ENCODE measurements at places on chromosomes 3 and 15.

GRCh38 chr15:80785335-80785734 lies 6.2 kb downstream of the CEMIP start:
- DNase-seq = no peak

GRCh38 chr3:141625506-141625905 lies 112.6 kb upstream of the RNF7 start:
- DNase-seq = no peak

GRCh38 chr3:133893683-133894352 lies 1.9 kb downstream of the RAB6B start:
- no peak for DNase-seq

DNA sequence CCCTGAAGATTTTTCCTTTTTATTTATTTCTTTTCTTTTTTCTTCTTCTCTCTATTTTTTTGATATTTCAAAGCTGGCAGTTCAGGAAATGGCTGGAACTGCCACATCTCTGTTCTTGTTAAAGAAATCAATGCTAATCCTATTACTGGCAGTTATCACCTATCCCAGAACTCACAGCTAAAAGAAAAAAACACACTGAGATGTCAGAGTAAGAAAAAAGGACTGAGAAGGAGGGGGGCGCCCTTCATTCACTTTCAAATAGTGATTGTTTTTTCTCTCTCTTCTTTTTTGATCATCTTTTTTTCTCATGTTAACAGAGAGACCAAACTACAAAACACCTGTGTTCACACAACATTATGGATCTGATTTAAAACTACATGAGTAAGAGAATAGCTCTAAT lies 337.1 kb downstream of the IL20RB start:
- no peak for DNase-seq

GRCh38 chr15:77839456-77839855 lies 206.7 kb upstream of the LINGO1 start:
- DNase-seq = no peak

DNA sequence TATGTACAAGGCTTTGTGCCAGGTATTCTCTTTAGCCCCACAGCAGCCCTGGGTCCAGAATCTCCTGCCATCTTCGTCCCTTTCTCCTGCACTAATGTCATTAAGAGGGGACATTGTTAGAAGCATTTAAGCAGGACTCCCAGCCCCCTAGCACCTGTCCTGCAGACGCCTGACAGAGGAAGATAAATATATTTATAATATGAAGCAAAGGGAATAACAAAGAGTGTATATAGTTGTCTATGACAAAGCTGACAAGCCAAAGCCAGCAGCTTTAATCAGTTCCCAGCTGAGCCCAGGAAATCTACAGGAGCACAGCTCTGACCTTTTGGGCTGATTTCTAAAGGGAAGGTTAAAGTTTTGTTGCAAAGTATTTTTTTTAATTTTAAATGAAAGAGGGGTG lies 96.0 kb downstream of the MEGF11 start:
- no peak for DNase-seq

DNA sequence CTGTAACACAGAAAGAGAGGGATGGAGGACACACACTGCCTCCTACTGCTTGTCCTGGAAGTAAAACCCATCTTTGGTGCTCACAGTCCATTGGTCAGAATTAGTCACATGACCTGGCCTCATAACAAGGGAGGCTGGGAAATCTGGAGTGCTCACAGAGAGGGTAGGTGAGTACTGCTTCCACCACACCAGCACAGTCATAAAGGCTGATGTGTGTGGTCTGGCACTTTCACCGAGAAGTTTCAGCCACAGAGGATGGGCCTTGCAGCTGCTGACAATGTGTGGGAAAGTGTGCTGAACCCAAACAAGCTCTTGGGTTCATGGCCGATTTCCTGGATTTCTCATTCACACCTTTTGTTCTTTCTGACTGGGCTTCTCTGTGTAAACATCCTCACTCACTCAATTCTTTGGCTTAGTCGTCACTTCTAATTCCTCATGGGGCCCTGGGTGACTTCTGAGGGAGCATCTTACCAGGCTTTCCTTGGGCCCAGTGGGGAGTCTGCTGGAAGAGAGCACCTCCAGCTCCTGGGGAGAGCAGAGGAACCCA lies 100.7 kb downstream of the ASB7 start:
- no peak for DNase-seq

GRCh38 chr3:58052373-58053273 lies 44.4 kb downstream of the FLNB start:
- DNase-seq = no peak

DNA sequence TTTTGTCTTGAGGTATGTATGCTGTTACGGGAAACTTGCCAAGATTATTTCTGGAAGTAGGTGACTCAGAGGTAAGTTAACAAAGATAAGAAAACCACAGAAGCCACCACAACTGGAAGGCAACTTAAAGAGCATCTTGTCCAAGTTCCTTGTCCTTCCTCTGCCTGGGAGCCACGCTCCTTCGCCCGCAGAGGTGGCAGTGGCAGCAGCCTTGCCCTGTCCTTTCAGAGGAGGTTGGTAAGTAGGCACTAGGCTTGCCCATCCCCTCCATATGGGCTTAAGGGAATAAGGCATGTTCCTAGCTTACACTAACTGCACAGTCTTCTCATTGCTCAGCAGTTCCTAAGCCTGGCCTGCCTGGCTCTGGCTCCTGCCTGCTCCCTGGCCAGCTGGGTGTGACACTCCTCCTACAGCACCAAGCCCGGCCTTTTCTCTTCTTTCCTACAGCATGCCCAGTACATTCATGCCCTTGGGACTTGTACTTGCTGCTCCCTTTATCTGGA lies 48.0 kb upstream of the RAB6B start:
- DNase-seq = peak; percentile 23

DNA sequence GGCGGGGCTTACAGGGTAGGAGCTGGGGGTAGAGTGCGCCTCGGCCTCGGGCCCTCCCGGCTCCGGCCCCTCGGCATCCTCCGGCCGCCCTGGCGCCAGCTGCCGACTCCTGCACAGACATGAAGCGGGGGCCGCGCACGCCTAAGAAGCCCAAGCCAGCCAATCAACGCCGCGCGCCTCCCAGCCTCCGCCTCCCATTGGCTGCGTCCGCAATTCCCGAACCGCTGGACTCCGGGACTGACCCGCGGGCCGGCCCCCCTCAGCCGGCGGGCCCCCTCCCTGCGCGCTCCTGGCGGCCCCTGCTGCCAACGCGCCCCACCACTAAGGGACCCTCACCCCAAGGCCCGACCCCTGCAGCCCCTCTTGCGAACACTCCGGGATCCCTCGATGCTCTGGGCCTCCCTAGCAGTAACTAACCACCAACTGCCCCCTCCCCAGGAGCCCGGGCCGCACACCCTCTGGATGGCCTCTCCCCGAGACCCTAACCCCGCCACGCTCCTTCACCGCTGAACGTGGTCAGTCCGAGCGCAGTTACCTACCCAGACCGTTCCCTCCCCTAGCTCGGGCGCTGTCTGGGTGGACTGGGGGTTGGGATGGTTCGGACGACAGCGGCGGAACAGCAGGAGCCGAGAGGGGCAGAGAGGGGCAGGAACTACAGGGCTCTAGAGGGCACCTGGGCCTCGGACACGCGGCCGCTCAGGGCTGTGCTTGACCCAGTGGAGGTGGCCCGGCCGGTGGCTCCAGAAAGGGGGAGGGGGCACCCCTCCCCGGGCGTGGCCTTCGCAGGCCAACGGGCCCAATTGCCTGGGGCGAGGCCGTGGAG lies 5.0 kb downstream of the GATA2 start:
- DNase-seq = no peak

DNA sequence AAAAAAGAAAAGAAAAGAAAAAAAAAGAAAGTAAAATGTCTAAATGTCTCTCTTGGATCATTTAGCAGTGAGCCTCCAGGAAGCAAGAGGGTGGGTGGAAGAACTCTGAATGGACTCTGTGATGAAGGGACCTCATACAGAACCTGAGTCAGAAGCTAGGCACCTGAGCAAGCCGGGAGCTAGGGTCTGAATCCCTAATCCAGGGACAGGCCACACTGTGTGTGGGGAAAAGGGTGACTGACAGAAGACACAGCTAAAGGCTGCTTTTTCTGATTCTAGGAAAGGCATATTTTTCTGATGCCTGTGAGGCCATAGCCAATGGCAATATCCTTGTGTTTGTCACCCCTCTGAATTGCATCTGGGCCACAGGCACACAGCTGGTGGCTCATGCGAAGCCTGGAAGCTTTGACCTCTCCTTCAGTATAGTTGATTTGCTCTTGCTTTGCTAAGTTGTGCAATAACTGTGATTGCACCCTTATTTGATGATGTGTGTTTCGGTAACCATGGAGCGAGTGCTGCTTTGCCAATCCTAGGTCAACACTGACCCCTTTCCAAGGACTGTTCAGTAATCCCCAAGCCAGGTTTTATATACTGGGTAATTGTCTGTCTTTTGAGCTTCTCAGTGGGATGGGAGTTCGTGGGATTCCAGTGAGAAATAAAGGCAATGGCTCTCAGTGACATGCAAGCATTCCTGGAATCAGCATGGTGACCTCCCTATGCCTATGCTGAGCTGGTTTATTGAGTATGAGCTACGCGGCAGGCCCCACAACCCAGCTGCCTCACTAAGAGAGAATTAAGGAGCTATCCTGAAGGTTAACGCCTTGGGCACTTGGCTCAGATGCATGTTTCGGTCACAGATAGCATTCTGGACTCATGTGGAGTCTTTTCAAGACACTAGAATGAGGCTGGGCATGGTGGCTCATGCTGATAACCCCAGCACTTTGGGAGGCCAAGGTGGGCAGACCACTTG lies 49.0 kb upstream of the OSBPL11 start:
- DNase-seq = no peak

DNA sequence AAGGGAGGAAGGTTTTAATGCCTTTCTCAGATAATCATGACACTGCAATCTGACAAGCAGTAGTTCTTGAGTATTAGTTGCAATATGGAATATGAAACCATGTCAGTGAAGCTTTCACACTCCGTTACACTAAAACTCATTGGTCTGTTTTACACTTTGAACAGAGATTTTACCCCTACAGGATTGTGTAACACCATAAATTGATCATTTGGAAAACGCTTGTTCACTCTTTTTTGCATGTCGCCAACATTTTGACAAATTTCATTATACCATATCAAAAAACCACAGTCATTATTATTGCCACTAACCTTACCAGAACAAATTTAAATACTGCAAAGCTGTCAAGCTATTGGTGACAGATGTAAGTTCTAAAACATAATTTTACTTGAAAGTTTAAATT lies 404.8 kb upstream of the THBS1 start:
- DNase-seq = no peak

DNA sequence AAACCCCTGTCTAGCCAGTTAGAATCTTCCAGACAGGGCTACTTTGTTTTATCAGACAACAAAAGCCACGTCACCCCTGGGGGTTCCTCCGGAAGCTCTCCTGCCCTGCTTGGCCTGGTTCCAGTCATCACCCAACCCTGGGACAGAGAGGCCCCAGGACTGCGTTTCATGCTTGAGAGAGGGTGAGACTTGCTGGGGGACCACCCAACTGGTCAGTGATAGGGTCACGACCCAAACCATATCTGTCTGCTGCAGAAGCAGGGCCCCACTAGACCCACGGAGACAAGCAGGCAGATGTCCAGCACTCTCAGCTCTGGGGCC lies 1.2 kb downstream of the NT5DC2 start:
- no peak for DNase-seq

- peak; percentile 16 for DNase-seq
Measured at GRCh38 chr15:72599855-72600464, 54.5 kb upstream of the GOLGA6B start.

- DNase-seq = no peak
Measured at GRCh38 chr3:71428841-71429596, 154.5 kb downstream of the FOXP1 start.

DNA sequence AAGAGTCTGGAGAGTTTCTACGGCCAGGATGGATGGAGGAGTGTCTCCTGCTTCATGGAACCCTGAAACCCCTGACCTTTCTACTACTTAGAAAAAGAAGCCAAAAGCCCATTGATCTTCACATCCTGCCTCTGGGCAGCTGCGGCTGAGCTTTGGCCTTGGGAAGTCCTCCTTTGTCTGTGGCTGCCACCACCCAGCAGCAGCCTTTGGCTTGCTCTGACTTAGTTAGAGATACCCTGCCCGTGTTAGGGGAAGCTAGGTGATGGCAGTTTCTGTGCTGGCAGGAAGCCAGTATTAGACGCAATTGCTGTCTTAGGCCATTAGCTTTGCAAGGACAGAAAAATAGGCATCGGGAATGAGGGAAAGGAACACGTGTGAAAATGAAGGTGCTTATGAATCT lies 18.8 kb downstream of the APH1B start:
- DNase-seq = no peak

GRCh38 chr3:128372707-128373533 lies 93.8 kb downstream of the DNAJB8 start:
- DNase-seq = no peak

DNA sequence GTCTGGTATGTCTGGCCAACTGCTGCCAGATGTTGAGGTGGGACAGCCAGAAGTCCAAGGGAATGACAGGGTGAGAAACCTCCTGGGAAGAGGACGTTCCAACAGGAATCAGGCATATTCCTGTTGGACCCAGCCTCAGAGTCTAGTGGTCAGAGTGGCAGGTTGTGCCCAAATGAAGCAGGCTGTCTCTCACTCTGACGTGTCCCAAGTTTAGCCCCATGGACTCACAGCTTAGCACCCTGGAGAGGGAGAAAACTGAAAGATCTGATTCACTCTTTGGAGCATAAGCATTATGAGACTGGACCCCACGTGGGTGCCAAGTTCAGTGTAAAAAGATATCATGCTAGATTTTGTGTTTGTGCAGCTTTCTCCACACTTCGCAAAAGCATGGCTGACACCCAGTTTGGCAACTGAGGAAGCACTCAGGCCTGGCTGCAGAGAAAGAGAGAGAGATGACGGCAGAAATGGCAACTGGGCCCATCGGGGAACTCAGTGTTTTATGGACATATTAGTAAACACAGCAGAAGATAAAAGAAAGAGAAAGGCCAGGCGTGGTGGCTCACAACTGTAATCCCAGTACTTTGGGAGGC lies 88.2 kb upstream of the LMCD1 start:
- DNase-seq = no peak

GRCh38 chr3:39744746-39745145 lies 64.7 kb upstream of the MYRIP start:
- DNase-seq = no peak

GRCh38 chr15:85356276-85356675 lies 24.1 kb upstream of the AKAP13 start:
- no peak for DNase-seq

DNA sequence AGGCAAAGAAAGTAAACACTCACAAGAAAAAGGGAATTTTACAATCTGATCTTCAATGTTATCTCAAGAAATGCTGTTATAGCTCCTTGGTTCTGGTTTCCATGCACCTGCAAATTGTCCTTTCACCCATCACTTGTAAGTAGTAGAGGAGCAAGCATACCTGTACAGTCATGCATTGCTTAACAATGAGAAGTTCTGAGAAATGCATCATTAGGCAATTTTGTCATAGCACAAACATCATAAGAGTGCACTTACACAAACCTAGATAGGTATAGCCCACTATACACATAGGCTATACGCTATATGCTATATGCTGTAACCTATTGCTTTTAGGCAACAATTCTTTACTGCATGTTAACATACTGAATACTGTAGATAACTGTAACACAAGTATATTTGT lies 672.3 kb downstream of the FHIT start:
- no peak for DNase-seq
